ENCODE measurements at places on chromosomes 7 and 10.

- no peak for DNase-seq
Observed at GRCh38 chr7:3243256-3243655, 57.8 kb upstream of the SDK1 start.

DNA sequence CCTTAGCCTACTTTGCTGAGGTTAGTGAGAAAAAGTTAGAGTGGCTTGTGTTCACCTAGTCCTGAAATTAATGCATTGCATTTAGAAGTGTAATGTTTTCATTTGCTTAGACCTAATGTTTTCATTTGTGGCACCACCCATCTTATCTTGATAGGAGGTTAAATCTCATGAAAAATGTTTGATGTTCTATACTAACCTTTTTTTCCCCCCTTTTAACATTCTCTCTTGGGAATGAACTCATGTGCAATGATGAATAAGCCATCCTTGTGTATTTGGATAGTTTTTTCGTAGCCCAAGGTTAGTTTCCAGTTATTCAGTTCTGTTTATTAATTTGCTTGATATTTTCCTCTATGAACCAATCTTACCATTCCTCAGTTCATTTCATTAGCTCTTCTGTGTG, 2.8 kb downstream of the FHIP2A start:
- DNase-seq = no peak

DNA sequence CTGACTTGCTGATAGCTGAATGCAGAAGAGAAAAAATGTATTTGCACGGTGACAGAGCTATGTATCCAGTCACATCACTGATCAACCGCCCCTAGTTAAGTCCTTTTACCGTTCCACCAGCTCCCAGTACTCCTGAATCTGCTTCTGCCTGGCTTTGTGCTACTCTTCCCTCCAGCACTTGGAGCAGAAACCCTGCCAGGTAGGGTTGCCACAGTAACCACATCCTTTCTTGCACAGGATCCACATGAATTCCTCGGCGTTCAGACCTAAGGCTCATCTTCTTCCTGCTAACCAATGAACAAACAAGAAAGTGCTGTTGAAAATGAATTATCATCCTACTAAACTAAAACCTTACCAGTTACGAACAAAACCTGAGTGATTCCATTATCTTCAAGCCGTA, 52.0 kb upstream of the KCTD7 start:
- no peak for DNase-seq

GRCh38 chr7:100472854-100473499, 6.0 kb downstream of the TSC22D4 start:
- no peak for DNase-seq

DNA sequence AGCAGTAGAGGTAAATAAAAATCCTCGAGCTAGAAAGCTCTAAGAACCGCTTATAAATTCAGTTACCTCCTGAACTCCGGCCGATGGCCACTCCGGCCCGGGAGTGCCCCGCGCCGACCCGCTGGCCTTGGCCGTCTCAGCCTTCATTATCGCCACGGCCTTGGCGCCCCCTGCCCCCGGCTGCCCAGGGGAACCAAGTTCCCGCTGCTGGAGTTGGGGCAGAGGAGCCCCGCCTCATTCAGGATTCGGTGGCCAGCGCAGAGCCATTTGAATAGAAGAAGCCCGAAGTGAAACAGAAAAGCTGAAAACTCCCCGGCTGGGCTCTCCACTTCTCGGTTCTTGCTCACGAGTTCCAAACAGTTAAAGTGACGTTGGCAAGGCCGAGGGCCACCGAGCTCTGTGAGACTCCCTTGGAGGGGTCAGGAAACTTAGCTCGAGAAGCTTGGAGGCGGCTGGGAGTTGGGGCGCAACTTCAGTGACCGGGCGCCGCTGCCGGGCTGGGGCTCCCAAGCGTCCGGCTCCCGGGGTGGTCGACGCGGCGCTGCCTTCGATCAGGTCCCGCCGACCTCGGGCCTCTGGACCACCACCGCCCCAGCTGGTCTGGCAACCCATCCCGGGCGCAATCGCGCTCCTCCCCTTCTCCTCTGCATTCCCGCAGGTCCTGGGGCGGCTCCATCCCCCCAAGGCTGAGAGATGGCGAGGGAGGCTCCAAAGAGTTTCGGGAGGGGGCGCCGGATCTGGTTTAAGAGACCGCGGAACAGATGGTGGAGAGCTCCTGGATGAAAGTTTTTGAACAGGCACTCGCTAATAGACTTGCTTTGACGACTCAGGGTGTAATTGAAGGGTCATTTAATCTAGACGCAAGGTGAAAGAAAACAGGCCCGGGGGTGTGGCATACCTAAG, 5.8 kb upstream of the FEZF1 start:
- no peak for DNase-seq

DNA sequence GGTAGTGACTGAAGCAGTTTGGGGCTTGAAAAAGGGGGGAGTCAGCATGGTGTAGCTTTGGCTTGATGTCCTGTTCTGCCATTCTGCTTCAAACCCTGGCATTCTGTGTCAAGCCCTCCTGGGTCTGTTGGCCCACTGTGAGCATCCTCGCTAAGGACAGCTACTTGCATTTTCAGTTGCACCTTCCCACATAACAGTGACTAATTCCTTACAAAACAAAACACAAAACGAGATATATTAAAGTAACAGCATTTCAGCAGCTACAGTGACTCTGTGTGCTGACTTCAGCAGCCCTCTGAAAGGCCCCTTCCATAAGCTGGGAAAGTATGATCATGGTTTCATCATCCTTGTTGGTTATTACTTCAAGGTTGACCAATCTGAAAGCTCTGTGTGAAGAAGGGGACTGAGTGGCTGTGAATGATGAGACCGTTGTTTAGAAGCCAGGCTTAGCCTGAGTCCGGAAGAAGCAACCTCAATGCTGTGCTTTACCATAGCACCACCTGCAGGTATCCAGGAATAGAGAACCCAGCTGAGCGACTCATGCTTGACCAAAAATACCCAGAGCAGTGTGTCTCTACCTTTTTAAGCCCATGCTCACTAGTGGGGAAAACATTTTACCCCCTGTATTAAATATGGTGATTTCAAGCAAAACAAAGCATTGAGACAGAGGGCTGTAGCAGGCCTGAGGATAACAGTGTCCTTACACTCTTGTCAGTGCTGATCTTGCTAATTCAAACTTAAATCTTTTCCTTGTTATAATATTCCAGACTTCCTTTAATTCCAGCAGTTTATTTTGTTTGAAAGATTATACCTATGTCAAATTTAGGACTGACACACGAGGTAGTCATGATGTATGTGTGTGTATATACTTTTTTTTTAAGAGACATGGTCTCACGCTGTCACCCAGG, 42.6 kb upstream of the CC2D2B start:
- DNase-seq = peak; percentile 83

DNA sequence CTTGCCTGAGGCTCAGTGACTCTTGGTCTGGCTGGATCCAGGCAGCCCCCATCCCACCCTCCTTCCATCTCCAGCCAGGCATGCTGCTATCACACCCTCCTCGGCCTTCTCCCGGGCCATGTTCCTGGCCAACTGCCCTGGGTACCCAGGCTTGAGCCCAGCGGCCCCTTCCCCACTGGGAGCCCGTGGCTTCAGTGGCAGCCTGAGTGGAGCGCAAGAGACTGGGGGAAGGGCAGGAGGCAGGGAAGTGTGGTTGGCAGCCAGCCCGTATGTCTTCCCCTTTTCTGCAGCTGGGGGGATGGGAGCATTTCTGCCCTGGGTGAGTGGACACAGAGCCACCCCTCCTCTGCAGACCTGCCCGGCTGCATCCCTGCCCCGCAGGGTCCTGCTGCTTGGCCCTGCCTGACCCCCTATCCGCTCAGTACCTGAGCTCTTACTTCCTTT, 148.5 kb downstream of the ARHGAP22 start:
- DNase-seq = no peak

DNA sequence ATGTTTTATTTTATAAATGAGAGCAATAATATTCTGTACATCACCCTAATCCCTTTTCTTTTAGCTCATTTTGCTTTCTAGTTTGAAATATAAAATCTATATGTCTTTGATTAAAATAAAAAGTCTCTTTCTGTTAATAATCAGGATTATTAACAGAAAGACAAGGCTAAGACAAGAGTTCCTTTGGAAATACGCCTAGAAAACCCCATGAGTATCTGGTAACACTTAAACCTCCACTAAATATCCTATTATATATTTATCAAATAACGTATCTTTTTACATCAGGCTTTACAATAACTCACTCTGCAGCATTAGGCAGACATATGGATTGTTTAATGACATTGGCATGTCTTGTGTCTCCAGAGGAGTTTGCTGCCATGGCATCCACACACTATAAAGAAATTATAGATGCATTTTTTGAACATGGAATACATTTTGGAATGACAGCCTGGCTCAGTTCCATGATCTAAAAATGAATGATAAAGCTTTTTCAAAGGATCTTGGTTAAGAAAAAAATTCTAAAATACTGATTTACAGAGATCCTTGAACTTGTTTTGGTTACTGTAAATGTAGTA, 98.7 kb downstream of the TMEM26 start:
- DNase-seq = no peak

DNA sequence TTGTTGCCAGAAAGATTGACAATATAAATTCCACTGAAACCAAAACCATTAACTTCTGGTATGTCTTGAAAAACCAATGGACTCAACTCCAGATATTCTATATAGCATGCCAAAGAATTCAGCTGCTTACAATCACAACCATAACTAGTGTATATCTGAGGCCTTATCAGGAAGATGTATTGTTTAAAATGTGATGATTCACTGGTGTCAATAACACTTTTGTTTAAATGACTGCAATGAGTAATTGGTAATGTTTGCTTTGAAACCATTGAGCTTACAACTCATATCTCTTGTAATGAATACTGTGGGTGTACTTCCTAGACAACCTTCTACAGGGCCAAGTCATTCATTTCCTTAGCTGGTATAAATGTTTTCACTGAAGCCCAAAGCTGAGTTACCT, 727.9 kb upstream of the KCND2 start:
- DNase-seq = peak; percentile 9

DNA sequence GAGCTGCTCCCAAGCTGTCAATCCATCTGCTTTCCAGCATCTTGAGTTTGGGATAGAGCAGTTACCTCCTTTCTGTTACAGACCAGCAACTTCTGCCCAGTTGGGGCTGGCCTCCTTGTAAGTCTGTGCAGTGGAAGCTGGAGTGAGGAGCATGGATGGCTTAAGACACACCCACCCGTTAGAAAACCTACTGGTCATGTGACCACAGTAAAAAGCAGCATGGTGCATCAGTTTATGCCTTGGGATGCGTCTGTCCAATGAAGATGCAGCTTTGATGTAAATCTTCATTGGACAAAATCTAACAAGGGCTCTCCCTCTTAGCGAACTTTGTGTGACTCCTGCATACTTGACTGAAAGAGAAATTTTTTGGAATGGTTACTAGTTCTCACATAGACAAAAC, 453.5 kb downstream of the TYW1 start:
- no peak for DNase-seq

- DNase-seq = peak; percentile 70
Observed at GRCh38 chr10:63068246-63068645, 64.9 kb upstream of the NRBF2 start.

GRCh38 chr7:158315326-158315725, 272.3 kb downstream of the PTPRN2 start:
- DNase-seq = no peak

DNA sequence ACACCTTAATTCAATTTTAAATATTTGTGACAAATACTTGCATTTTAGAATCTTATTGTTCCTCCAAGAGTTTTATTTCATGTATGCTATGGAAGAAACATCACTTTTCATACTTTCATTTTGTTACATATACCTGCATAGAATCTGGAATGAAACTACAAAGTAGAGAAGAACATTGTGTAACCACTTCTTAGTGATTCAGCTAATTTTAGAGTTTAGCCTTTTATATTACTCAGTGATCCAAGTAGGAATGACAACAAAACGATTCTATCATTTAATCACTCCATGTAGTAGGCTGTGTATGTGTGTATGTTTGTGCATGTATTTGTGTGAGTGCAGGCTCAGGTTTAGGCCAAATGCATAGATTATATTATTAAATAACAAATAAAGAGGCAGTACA, 14.4 kb upstream of the SEMA3A start:
- no peak for DNase-seq

GRCh38 chr7:147276783-147277370, 1160.3 kb downstream of the CNTNAP2 start:
- no peak for DNase-seq

- no peak for DNase-seq
Observed at GRCh38 chr7:132065193-132065988, 509.0 kb upstream of the PODXL start.

- no peak for DNase-seq
Observed at GRCh38 chr10:58477122-58477521, 35.5 kb upstream of the BICC1 start.

Data from activated CD4-positive, alpha-beta T cell treated with anti-CD3 and anti-CD28 coated beads, Interleukin-2, amount 50 U/mL, for 16 hours (primary cell).